ENCODE measurements at places on chromosomes 6 and 20. TPM values are rescaled to one million over a fixed set of nuclear protein-coding genes. Genes with fewer than 3 reads are reported as not detected.

- no peak for DNase-seq
These were observed 39.3 kb upstream of the DUSP22 start for GRCh38 chr6:252775-253535.

- DNase-seq: no peak
These were observed 170.0 kb downstream of the GPX5 start for GRCh38 chr6:28695715-28696114.

DNA sequence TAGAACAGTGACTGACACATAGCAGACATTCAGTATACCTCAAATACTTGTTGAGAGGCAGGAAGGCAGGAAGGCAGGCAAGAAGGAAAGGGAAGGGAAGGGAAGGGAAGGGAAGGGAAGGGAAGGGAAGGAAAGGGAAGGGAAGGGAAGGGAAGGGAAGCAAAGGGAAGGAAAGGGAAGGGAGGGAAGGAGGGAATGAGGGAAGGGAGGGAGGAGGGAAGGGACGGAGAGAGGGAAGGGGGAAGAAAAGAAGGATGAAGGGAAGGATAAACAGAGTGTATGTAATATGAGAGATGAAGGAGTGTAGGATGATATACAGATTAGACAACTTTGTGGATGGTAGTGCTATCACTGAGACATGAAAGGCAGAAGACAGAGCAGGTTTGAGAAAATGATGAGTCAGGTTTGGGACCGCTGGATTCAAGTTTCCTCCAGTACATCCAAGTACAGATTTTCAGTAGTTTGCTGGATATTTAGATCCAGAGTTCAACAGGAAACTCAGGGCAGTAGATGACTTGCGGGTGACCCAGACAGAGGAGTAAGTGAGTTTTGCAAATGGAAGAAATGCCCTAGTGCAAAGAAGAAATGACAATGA lies 85.9 kb downstream of the MAFB start:
- peak; percentile 29 for DNase-seq

DNA sequence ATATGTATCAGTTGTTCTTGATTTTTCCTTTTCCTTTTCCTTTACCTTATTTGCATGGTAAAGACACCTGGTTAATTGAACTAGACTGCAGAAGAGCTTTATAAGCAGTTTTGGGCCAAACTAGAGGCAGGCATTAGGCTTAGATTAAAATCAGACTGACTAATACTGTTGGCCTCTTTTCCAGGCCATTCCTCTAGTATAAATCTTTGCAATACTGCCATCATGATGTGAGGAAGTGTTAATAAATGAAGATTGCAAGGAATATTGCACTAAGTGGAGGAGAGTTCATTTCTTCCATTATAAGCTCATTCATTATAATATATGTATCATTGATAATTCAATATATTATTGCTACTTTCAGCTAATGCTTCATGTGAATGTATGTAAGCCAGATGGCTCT lies 163.8 kb downstream of the MMUT start:
- DNase-seq: no peak

DNA sequence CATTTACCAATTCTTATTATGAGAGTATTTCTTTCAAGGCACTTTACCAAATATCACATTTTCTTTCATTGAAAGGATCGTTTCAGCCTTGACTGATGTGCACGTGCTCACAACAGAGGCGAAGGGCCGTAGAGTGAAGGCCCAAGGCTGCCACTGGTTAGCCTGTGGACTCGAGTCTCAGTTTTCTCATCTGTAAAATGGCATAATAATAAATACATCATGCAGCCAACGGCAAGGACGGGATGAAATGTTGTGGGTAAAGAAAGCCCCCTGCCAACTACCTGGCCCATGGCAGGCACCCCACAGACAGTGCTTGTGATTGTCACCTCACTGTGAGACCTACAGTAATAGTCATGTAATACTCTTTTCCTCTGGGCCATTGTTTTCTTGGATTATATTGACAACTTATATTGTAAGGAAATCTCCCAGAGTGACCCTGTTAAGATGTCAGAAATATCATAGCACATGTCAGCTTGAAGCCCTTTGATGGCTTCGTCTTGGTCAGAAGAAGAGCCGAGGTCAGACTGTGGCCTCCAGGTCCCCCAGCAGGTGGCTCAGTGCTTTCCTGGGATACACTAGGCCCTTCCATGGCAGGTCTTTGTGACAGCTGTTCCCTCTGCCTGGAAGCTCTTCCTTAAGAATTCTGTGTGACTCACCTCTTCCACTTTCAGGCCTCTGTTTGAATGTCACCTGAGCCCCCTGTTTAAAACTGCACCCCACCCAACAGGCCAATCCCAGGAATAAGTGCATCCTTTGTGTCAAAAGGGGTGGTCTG lies 36.3 kb downstream of the FAM50B start:
- DNase-seq: no peak

DNA sequence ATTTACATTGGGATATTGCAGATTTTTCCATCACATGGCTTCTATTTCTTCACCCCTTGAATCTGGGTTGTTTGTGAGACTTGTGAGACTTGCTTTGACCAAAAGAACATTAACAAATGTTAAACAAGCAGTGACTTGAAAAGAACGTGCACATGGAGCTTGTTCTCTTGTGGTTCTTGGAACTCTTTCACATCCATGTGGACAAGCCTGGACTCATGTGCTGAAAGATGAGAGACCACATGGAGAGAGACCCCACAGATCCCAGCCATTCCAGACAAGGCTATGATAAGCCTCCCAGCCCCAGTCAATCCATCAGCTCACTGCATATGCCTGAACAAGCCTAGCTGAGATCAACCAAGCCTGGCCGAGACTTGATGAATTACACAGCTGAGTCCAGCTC lies 1365.7 kb upstream of the GJE1 start:
- no peak for DNase-seq

DNA sequence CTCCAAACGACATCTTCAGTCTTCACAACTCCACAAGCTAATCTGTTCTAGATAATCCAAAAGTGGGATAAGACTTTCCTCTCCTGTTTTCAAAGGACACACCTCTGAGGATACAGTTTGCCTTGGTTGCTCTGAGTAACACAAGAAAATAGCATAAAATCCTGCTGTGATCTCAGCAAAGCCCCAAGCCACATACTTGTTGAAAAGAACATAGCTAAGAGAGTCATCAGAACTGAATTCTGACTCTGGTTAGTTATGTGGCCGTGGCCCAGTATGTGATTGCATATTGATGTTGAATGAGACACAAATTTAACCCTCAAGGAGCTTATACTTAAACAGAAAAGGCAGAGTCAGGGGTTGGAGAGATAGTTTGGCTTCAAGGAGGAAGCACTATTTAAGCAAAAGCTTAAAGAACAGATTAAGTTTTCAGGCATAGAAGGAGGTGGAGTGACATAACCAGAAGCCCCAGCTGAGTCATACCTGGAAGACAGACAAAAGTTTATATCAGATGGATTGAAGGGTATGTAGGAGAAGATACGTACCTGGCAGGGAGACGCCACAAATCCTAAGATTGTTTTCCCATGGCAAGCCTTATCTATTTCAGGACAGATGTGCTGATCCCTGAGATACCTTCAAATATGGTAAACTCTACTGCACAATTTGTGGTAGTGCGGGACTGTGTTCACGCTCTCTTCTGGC lies 41.2 kb downstream of the OPN5 start:
- no peak for DNase-seq

GRCh38 chr20:2653556-2654383 lies 1.3 kb downstream of the NOP56 start:
- no peak for DNase-seq

Gene HCK
- total RNA-seq: 7.8 TPM

Gene RNF39
- not detected for total RNA-seq

Gene MCCD1
- total RNA-seq: not detected

Gene HIVEP1
- total RNA-seq: 23.8 TPM
